Right kidney (tissue), 9 donors: ENCODE measurements at places on chromosomes 7 and 10.

GRCh38 chr7:1665549-1666316 is 4.3 kb upstream of the ELFN1 start:
- DNase-seq, result no peak

DNA sequence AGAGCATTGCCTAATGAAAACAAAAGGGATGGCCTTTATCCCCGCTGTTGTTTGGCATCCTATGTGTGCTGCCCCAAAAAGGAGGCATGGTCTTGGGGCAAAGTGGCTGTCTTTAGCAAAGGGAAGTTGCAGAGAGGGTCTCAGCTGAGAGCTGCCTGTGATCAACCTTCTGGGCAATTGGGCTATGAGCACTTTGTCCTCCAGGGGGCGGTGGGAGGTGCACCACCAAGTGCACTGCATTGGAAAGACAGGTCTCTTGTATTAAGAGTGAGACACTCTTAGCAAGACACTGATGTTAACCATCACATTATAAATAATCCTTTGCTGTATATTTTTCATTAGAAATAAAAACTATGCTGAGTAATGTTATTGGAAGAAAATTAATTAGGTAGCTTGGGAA is 314.8 kb downstream of the POM121L12 start:
- no peak for DNase-seq

DNA sequence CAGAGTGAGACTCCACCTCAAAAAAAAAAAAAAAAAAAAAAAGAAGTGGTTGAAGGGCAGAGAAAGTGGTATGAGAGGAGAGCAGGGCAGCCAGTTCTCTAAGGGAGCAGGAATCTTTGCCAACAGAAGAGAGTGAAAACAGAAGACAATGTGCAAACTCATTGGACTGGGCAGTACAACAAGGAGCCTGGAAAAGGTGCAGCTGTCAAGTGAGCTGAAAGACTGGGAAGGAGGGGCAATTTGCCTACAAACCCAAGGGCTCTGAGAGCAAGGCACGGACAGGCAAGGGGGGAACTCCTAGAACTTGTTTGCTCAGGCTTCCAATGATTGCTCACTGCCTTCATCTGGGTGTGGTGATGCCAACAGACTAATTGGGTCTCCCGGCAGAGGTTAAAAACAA is 9.5 kb downstream of the ACTR1A start:
- DNase-seq, result no peak

GRCh38 chr7:43856996-43857395 is 12.3 kb downstream of the MRPS24 start:
- no peak for DNase-seq

- DNase-seq, result no peak
Measured at GRCh38 chr10:47026301-47027107, 115.3 kb downstream of the PTPN20 start.

GRCh38 chr7:143314127-143314526 is 1.8 kb upstream of the CLCN1 start:
- DNase-seq, result no peak

GRCh38 chr10:87546971-87547413 is 42.3 kb downstream of the MINPP1 start:
- DNase-seq, result no peak

- DNase-seq, result no peak
Measured at GRCh38 chr7:102320601-102321350, 34.1 kb downstream of the SH2B2 start.

DNA sequence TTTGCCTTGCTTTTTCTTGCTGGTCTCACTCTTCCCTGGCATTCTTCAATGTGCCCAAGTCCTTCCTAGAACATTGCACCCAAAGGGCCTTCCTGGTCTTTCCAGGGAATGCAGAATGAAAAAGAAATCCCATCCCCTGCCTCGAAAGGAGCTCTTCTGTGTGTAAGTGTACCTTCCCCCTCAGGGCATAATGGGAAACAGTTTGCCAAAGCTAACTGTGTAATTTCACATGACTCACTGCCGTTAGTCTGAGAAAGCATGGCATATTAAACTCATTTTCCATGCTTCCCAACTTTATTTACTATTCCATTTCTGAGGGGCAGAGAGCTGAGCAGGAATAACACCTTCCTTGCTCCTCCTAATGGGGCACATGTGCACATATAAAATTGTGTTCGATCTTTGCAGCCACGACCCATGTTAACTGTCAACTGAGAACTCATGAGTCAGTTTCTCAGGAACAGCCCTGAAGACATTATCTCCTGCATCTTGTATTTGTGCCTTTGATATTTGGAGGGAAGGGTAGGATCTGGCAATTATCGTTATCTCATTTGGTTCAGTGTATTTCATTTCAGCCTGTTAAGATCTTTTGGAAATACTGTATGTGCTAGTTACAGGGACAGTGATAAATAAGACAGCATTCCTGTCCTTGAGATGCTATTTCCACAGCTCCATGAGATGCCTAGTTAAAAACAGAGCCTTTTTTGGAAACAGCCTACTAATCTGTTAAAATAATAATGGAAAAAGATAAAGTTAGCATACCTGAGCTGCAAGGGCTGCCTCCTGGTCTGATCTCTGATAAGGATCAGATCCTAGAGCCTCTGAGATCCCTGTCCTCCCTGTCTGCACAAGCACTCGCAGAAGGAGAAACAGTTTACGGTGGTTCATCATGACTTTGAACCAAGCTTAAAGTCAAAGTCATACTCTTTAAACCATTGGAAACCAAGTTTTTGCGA is 42.3 kb downstream of the IKZF1 start:
- DNase-seq, result no peak

DNA sequence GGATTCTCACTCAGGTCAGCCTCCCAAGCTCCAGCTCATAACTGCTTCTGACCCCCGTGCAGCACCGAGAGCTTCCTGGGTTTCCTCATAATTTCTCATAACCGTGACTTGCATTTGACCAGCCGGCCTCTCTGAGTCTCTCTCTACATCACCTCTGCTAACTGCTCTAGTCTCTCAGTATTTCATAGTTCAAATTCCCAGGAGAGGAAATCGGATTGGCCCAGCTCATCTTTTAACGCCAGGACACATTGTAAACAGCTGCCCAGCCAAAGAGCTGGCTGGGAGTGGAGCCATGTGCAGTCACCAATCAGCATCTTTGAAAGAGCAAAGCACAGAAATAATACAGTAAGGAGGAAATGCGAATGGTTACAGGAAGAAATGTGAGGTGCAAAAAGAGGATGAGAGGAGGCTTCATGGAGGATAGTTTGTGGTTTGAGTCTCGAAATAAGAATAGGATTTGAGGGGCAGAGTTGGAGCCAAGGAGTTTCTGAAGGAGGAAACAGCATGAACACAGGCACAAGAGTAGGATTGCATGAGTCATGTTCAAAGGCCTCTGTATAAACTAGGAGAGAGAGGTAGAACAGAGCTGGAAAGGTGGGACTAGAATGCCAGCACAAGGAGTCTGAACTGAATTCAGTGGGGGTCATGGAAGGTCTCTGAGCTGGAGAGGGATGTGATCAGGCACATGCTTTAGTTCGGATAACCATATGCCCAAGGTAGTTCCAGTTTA is 15.2 kb upstream of the LBX1 start:
- DNase-seq, result no peak
